ENCODE measurements at places on chromosomes 5 and 9. TPM values are rescaled to one million over a fixed set of nuclear protein-coding genes. Genes with fewer than 3 reads are reported as not detected.

GRCh38 chr5:173727839-173728778 lies 111.7 kb upstream of the BOD1 start:
- H3K4me1 ChIP-seq = no peaks in the 10 kb centered on the region
- H3K36me3 ChIP-seq = no peaks in the 10 kb centered on the region
- DNase-seq = no peak

DNA sequence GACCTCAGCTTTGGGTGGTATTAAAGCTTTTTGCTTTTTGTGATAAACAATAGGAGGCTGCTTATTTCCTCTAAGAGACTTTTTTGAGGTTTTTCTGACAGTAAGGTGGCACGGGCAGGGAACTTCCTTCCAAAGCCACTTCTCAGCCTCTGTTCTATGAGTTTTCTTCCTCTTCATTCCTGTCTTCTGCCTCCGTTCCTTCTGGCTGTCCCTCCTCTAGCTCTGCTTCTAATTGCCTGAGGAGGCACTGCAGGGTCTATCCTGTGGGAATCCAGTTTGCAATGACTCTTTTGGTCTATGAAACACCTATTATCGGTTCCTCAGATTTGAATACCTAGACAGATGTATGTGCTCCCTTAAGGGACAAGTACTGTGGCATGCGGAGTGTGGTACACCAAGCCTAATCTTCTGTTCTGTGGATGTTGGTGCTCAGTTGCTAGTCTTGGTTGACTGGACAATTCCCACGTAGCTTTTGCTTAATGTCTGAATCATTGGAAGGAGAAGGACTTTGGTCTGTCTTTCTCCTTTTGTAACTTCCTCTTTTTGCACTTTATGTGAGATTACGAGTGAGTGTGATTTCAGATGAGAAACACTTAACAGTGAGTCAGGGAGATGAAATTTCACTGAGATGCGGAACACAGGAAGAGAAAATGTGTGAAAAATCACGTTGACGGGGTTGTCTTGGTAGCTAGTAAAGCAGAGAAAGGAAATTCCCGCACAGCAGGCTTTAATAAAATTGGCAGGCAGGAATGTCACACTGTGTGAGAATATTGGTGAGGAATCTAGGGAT lies 305.2 kb downstream of the EFNA5 start:
- H3K36me3 ChIP-seq = no peaks in the 10 kb centered on the region
- no peak for DNase-seq
- no peaks in the 10 kb centered on the region for H3K27me3 ChIP-seq
- no peak overlapping the region for H3K27ac ChIP-seq
- no peak overlapping the region for H3K4me3 ChIP-seq

DNA sequence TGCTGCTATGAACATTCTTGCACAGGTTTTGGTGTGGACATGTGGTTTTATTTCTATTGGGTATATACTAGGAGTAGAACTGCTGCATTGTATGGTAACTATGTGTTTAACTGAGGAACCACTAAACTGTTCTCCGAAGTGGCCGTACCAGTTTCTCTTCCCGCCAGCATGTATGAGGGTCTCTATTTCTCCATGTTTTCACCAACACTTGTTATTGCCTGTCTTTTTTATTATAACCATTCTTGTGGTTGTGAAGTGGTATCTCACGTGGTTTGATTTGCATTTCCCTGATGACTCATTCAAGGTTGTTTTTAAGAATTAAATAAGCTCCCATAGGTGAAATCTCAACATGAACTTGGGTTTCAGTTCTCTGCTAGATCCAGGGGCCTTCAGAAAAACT lies 19.4 kb downstream of the PDE8B start:
- H3K4me3 ChIP-seq = no peak overlapping the region
- no peaks in the 10 kb centered on the region for H3K27me3 ChIP-seq
- no peaks in the 10 kb centered on the region for H3K36me3 ChIP-seq
- no peak for DNase-seq
- H3K27ac ChIP-seq = no peak overlapping the region

DNA sequence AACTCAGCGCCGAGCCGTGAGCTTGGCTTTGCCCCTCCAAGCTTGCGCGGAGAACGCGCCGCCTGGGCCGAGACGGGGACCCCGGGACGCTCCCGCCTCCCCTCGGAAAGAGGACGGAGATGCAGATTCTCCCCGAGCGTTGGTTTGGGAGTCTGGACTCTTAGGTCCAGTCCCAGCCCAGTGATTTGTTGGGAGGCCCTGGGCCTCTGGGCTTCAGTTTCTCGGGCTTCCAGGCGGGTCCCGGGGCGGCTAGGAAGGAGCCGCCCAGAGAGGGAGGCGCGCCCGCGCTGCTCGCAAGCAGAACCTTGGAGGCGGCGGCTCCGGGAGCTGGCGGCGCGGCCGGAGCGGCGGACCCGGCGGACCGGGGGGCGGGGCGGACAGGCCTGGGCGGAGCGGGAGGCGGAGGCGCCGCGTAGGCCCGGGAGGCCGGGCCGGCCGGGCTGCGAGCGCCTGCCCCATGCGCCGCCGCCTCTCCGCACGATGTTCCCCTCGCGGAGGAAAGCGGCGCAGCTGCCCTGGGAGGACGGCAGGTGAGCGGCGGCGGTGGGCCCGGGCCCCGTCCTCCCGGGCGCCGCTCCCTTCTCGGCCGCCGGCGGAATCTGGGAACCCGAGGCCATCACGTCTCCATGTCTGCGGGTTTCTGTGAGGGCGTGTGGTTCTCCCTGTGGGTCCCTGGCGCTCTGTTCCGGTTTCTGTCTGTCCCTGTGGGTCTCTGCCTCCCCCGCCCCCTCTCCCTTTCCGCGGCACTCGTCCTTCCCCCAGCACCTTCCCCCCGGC lies at the start of gene B4GALT7:
Gene B4GALT7, plus strand, starts transcription at position 402 of the 777 bp plus-strand sequence. Its CDS starts 79 bp downstream, at position 481.
- peaks cover 18% of the 10 kb centered on the region for H3K4me1 ChIP-seq
- peak within 1 kb of the TSS; percentile 92 for H3K4me3 ChIP-seq
- H3K36me3 ChIP-seq = peaks cover 20% of the 10 kb centered on the region
- peak; percentile 91 for DNase-seq
- peak within 1 kb of the TSS; percentile 88 for H3K27ac ChIP-seq

Gene CCDC171
- 3.1 TPM for total RNA-seq

Gene FRMPD1
- total RNA-seq = 0.16 TPM

Gene NFIB
- total RNA-seq = 129 TPM

Data from sigmoid colon (tissue), 7 donors.